Activated CD4-positive, CD25-positive, alpha-beta regulatory T cell (primary cell): ENCODE measurements at places on chromosomes 1 and 21.

- no peak for DNase-seq
These were observed 31.9 kb downstream of the MTARC1 start for GRCh38 chr1:220818421-220819173.

GRCh38 chr1:33349081-33349759 lies 28.3 kb upstream of the A3GALT2 start:
- DNase-seq: peak; percentile 20

- peak; percentile 31 for DNase-seq
These were observed 6.9 kb upstream of the GPATCH4 start for GRCh38 chr1:156608036-156608674.

DNA sequence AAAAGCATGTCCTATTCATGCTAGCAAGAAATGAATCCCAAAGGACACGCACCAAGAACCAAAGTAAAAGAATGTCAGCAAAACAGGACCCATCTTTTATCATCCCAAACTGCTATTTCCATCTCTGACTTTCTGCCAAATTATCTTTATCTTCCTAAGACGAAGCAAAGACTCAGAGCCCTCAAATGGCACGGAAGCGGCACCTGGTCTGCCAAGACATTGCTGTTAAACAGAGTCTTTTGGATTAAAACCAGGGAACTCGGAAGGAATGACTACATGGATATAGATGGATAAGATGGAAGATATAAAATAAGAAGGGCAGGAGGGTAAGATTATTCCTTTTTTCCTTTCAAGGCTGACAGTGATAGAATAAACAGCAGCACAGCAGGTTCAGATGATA lies 60.8 kb upstream of the LBR start:
- DNase-seq: no peak

GRCh38 chr1:235948774-235949427 lies 82.2 kb upstream of the LYST start:
- no peak for DNase-seq

DNA sequence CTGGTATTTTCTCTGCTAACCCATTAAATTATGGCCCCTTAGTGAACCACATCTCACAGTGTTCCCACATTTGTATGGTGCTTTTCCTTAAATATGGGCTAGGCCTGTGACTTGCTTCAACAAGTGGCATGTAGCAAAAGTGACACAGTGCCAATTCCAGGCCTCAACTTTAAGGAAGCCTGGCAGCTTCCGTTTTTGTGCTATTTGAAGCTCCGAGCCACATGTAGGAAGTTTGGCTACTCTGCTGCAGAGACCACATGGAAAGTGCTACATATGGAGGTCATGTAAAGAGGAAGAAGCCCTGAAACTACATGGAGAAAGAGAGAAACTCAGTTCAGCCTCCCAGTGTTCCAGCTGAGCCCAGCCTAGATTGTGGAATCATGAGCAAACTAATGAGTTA lies 28.5 kb upstream of the DR1 start:
- DNase-seq: no peak
